NCI-H187 (cell line): ENCODE measurements at places on chromosomes 1 and 21.

DNA sequence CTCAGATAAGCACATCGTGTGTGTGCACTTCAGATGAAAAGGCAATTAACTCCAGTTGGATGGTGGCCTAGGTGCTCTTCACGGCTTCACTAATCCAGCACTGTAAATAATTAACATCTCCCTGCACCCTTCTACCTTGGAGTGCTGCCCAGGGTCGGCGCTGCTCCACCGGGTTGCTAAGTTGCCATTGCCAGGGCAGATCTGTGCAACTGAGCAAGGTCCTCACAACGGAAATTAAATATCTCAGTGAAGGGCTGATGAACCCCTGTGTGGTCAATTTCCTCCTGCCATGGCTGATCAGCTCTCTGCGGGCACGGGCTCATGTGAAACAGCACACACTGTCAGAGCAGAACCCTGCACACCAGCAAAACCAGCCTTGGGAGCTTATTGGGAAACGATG is 63.2 kb downstream of the SYDE2 start:
- peak; percentile 72 for DNase-seq

DNA sequence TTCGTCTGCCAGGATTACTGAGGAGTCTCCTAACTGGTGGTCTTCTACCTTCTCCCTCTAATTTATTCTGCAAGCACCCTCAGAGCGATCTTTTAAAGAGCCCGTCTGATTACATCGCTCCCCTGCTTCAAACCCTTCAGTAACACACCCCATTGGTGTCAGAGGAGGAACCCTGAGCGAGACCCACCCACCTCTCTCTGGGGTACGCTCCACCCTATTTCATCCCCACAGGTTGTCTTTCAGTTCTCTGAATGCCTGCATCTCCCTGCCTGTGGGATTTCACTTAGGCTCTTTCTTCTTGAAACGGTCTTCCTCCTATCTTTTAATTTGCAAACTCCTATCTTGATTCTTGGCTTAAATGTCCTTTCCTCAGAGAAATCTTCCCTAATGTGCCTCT is 39.4 kb downstream of the C1orf21 start:
- no peak for DNase-seq

GRCh38 chr21:26835027-26835713 is 10.0 kb downstream of the ADAMTS1 start:
- DNase-seq: no peak

GRCh38 chr1:237358555-237358954 is 316.6 kb downstream of the RYR2 start:
- no peak for DNase-seq

DNA sequence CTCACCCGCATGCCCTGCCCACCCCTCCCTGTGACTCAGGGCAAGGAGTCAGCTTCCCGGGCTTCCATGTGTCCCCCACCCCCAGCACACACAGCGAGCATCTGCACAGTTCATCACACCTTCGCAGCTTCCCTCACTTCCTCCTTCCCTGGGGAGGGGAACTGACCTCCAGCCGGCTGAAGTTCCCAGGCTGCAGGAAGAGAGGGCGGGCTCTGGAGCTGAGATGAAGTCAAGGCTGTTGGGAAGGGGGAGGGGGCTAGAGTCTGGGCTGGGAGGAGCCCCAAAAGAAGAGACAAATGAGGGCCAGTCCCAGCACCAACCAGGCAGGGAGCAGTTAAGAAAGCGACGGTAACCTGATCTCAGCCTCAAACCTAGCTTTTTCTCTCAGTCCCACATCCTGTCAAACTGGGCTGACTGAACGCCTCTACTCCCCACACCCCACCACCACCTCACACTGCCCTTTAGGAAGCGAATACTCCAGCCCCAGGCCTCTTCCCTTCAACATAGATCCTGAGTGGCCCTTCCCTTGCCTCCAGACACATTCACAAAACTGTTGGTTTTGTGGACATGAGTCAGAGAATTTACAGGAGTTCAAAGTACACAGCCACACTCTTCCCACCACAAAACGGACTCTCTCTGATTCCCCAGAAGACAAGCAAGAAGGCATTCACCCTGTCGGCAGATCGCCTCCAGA is 1.8 kb downstream of the RHOC start:
- no peak for DNase-seq

GRCh38 chr21:37751268-37751975 is 164.8 kb downstream of the KCNJ6 start:
- no peak for DNase-seq

GRCh38 chr1:185871627-185872150 is 137.5 kb downstream of the HMCN1 start:
- DNase-seq: no peak

DNA sequence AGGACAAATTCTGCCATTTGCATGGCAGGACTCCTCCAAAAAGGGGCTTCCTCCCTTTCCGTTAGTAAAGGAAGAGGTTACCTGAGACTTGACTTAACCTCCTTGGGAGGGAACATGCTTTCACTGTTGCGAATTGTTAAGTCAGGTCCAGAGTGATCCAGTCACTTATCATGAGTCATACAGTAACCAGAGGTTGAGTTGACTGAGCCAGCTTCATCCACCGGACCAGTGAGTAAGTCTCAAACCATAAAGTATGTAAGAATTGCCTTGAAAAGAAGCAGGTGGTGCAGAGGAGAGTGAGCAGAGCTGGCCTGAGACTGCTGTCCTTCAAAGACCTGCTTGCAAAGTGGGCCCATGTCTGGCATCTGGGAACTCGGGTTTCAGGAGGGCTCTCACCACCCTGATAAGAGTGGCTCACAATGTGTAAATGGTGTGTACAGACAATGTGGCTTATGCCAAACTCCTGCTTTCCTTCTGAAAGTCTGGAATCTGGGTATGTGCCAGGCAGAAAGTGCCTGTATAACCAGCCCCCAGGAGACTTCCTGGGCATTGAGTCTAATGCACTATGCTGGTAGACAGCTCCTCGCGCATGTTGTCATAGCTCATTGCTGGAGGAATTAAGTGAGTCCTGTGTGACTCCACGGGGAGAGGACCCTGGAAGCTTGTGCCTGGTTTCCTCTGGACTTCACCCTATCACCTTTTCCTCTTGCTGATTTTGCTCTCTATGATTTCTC is 84.3 kb upstream of the KLHDC7A start:
- no peak for DNase-seq

- peak; percentile 13 for DNase-seq
Measured at GRCh38 chr1:36968730-36969129, 65.6 kb downstream of the GRIK3 start.

DNA sequence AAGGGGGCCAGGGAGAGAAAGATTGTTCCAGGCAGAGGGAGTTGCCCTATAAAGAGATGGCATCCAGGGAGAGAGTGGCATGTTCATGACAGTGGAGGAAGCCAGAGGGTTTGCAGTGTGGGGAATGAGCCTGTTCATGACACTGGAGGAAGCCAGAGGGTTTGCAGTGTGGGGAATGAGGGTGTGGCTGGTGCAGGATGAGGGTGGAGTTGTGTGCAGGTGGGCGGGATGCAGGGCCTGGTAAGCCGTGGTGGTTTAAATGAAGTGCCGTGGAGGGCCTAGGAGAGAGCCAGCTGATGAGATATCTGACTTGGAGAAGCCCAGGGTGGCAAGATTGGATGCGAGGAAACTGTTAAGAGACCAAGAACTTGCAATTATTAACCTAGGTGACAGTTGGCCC is 131.8 kb downstream of the CAMTA1 start:
- no peak for DNase-seq

- DNase-seq: no peak
Measured at GRCh38 chr1:244548558-244549115, 87.6 kb downstream of the CATSPERE start.

- DNase-seq: no peak
Measured at GRCh38 chr1:115327270-115327669, 10.8 kb downstream of the NGF start.

- no peak for DNase-seq
Measured at GRCh38 chr21:28822486-28823335, 170.0 kb downstream of the LTN1 start.

DNA sequence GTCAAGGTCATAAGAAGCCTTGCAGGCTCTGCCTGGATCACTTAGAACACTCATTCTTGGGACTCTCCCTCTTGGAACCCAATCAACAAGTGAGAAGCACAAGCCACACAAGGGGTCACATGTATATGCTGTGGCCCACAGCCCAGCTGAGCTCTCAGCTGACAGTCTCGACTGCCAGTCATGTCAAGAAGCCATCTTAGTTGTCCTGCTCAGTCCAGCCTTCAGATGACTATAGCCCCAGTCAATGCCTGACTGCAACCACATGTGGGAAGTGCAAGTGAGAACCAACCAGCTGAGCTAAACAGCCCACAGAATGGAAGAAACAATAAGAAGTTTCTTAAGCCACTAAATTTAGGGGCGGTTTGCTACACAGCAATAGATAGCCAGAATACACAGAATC is 356.0 kb downstream of the KCNH1 start:
- DNase-seq: no peak

GRCh38 chr1:15515022-15515663 is 8.9 kb downstream of the CASP9 start:
- DNase-seq: no peak

DNA sequence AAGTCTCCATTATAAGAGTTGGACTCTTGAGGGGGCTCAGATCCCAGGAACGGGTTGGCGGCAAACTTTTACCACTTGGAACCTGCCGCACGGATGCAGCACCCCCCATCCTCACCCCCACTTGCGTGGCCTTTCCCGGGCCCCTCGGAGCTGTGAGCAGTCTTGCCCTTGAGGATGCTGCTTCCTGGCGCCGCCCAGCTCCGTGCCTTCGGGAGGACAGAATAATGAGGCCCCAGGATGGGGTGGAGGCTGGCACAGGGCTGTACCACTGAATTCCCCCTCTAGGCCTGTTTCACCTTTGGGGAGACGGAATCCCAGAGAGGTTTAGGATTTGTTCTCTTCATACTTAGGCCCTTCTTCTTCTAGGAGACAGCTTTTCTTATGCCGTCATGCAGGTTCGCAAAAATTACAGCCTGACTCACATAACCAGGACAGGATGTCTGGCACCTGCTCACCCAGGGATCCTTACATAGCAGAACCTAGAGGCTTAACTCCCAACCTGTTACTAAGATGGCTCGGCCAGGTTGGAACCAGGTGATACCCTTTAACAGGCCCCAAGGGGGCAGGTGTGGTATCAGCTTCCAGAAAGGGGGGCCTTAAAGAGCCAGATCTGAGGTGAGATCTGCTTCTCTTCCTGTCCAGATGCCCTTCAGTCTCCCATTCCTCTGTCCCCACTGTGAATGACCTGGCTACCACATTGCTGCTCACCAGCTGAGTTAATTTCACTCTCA is 1.5 kb downstream of the TRNP1 start:
- peak; percentile 28 for DNase-seq

DNA sequence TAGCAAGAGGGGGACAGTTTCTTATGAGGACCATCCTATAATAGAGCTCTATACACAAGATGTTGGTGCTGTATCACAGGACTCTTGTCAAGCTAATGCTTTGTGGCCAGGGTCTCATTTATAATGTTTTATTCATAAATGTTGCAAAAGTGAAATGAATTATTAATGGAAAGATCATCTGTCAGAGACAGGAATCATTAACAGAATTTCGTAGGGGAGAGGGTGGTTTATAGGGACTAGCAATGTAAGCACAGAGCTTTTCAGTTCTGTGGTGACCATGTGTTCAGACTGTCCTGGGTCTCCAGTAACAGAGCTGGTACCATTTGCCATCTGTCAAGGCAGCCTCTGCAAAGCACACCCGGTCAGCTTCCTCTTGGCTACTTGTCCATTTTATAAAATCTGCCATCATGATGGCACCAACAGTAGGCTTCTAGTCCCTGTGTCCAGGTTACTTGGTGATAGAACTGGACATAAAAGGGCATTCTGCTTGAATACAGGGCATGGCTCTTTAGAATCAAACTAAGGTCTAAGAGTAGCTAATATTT is 36.2 kb downstream of the LPAR3 start:
- DNase-seq: no peak

DNA sequence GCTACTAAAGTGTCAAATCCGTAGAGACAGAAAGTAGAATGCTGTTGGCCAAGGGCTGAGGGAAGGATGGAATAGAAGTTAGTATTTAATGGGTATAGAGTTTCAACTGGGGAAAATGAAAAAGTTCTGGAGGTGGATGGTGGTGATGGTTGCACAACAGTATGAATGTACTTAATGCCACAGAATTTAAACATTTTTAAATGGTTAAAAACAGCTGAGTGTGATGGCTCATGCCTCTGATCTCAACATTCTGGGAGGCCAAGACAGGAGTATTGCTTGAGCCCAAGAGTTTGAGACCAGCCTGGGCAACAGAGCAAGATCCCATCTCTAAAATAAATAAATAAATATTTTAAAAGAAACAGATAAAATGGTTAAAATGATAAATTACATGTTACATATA is 44.5 kb downstream of the PIK3R3 start:
- no peak for DNase-seq
